Temporal lobe (tissue), 4 donors: ENCODE measurements at places on chromosomes 12 and 14. TPM values are rescaled to one million over a fixed set of nuclear protein-coding genes. Genes with fewer than 3 reads are reported as not detected.

Gene CCDC196
- total RNA-seq = not detected

Gene ETNK1
- 63.4 TPM for total RNA-seq

Gene FOXN3
- total RNA-seq = 29.7 TPM

Gene KLRC2
- total RNA-seq = 1.5 TPM

Gene CPNE6
- total RNA-seq = 46.2 TPM

Gene RNF212B
- total RNA-seq = not detected

Gene SERPINA5
- total RNA-seq = not detected

Gene KRT7
- not detected for total RNA-seq

Gene NCKAP5L
- 9.3 TPM for total RNA-seq

Gene ASCL1
- 8.6 TPM for total RNA-seq

Gene RBM23
- total RNA-seq = 66.6 TPM

Gene TMEM119
- total RNA-seq = 0.74 TPM

Gene NFATC4
- 2.5 TPM for total RNA-seq

Gene CCDC198
- not detected for total RNA-seq

Gene MYH7
- 0.25 TPM for total RNA-seq

Gene CLEC2D
- total RNA-seq = 9.1 TPM

Gene OR11H7
- not detected for total RNA-seq

Gene SMIM41
- total RNA-seq = not detected

Gene ACVRL1
- total RNA-seq = 7.9 TPM

Gene DUSP6
- 23.4 TPM for total RNA-seq
